Hematopoietic multipotent progenitor cell (in vitro differentiated cells): ENCODE measurements at places on chromosomes 1 and 21. TPM values are rescaled to one million over a fixed set of nuclear protein-coding genes. Genes with fewer than 3 reads are reported as not detected.

LRRC8C gene
- 4.6 TPM for total RNA-seq

FCRLB gene
- 0.54 TPM for total RNA-seq

AZIN2 gene
- total RNA-seq: 0.81 TPM

SPRR1B gene
- not detected for total RNA-seq

USP16 gene
- 6.7 TPM for total RNA-seq

IVL gene
- not detected for total RNA-seq

SELE gene
- total RNA-seq: under 0.01 TPM

AMPD1 gene
- not detected for total RNA-seq

LCE3D gene
- total RNA-seq: not detected

RBM11 gene
- 4.3 TPM for total RNA-seq

USH2A gene
- total RNA-seq: under 0.01 TPM

CRNN gene
- total RNA-seq: not detected

CXADR gene
- total RNA-seq: 0.81 TPM

MYBPH gene
- total RNA-seq: not detected

TMPRSS2 gene
- not detected for total RNA-seq

HENMT1 gene
- total RNA-seq: 23.7 TPM

DNASE2B gene
- not detected for total RNA-seq

ZYG11A gene
- total RNA-seq: not detected

WDR77 gene
- total RNA-seq: 73.0 TPM

KRTAP6-3 gene
- total RNA-seq: not detected

SMIM1 gene
- 15.6 TPM for total RNA-seq

PGLYRP4 gene
- total RNA-seq: 0.27 TPM

FAM151A gene
- total RNA-seq: not detected

RGS7 gene
- not detected for total RNA-seq

GBP5 gene
- total RNA-seq: 26.4 TPM

SLC37A1 gene
- total RNA-seq: 50.9 TPM

ERICH3 gene
- total RNA-seq: under 0.01 TPM

RNASEL gene
- total RNA-seq: 5.9 TPM

SLC44A3 gene
- not detected for total RNA-seq

GJB3 gene
- under 0.01 TPM for total RNA-seq

TTC39A gene
- total RNA-seq: 0.54 TPM

KPRP gene
- total RNA-seq: not detected

FNBP1L gene
- 6.5 TPM for total RNA-seq

HTR6 gene
- total RNA-seq: under 0.01 TPM
